ENCODE measurements at places on chromosomes 1 and 21.

DNA sequence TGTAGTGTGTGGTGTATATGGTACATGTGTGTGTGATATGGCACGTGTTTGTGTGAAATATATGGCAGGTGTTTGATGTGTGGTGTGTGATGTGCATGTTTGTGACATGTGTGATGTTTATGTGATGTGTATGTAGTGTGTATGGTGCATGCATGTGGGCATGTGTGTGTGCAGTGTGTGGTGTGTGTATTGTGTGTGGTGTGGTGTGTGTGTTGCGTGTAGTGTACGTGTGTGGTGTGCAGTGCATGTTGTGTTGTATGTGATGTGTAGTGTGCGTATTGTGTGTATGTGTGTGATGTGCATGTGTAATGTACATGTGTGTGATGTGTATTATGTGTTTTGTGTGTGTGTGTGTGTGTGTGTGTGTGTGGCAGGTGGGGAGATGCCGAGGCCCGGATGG is 65.7 kb downstream of the SLC19A1 start:
- no peak for DNase-seq

DNA sequence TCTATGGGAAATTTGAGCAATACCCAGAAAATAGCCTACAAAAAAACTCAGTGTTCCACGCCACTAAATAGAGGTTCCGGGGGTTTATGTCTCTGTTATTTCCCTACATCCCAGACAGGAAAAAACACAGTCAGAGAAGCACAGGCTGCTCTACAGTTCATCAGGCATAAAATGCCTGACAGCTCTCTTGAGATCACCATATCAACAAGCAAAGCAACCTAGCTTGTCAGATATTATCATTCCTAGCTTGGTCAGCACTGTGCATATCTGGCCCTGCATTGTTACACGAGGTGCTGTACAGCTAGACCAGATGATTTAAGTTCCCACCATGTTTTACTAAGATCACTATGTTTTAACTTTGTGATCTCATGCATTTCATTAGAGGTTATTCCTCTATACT is 172.6 kb downstream of the PTPRC start:
- no peak for DNase-seq

- no peak for DNase-seq
Measured at GRCh38 chr1:160748878-160749269, 9.8 kb downstream of the SLAMF7 start.

DNA sequence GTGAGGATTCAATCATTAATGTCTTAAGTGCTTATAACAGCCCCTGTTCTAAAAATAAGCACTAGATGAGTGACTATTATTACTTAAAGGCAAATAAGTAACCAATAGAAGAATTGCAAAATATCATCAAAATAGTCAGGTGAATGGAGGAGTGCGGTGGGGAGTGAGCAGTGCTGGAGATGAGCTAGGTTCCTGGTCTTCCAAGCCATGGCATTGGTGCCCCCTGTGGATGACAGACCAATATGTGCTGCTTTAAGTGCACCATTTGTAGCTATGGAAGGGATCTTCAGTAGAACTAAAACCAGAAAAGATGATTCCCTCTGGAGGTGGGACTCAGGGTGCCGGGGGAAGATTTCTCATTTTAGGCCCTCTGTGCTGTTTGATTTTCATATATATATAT is 46.1 kb upstream of the SLC30A1 start:
- DNase-seq: no peak
